ENCODE measurements at places on chromosomes 3 and 15. TPM values are rescaled to one million over a fixed set of nuclear protein-coding genes. Genes with fewer than 3 reads are reported as not detected.

DNA sequence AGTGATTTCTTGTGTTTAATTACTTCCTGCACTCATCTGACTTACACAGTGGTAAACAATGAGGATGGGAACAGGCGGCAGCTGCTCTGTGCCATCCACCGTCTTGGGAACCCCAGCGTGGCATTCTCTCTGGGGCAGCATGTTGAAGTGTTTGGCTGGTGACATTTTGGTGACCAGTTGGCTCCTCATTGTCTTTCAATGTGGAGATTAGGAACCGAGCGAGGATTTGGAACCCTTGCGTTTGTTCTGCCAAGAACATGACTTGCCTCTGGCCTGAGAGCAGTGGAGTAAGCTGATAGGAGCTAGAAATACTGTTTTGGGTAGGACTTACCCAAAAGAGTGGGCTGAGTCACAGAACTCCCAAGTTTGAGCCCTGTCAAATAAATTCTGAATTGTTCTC is 88.8 kb downstream of the IGF1R start:
- DNase-seq: no peak

GRCh38 chr3:36729204-36730056 is 34.9 kb downstream of the DCLK3 start:
- DNase-seq: no peak

TIMP4 gene
- total RNA-seq: 0.19 TPM

DNA sequence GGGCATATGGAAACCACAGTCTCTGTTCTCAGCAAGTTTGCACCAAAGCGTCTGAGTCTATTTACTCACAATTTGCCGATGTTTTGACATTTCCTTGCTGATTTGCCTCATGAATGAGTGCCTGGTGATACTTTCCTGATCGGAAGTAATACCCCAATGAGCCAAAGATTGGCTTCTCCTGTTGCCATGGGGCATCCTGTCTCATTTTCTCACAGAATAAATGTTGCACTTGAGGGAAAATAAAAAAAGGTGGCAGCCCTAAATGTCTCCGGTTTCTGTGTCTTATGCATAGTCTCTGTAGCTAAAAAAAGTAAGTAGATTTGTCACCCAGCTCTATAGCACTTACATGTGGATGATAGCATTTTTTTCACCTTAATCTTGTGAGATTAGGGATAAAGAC is 73.7 kb upstream of the CADPS start:
- no peak for DNase-seq

- peak; percentile 99 for DNase-seq
Measured at GRCh38 chr15:67839929-67840748, at the start of gene RNU6-1. TSS of gene RNU6-1 (minus strand) at chr15:67840045.

- DNase-seq: no peak
Measured at GRCh38 chr3:174675406-174675805, 183.7 kb upstream of the NAALADL2 start.

CGGBP1 gene
- total RNA-seq: 85.9 TPM

GRCh38 chr3:52227117-52227516 is 1.7 kb upstream of the TLR9 start:
- DNase-seq: no peak

GRCh38 chr3:186923241-186923640 is 7.1 kb upstream of the ST6GAL1 start:
- no peak for DNase-seq

SH3GL3 gene
- total RNA-seq: not detected

ST6GAL1 gene
- 132 TPM for total RNA-seq

DNA sequence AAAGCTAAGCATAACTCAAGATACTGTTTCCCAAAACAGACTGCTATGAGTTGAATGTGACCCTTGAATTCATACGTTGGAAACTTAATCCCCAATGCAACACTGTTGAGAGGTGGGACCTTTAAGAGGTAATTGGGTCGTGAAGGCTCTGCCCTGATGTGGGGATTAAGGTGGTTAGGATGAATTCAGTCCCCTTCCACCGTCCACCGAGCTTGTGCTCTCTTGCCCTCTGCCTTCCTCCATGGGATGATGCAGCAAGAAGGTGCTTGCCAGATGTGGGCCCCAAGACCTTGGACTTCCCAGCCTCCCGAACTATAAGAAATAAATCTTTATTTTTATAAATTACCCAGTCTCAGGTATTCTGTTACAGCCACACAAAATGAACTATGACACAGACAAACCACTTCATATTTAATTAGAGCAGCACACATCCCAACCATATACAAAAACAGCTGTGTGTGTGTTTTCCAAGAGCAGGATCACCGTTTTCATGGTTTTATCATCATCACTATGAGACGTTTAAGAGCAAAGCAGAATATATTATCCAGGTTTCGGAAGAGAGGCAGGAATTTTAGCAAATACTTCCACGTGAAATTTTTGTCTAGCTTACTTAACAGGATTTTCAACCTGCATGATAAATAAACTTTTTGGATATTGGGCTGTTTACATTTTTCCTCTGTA is 61.2 kb downstream of the CD200R1L start:
- DNase-seq: no peak

LZTFL1 gene
- 4.3 TPM for total RNA-seq

DNA sequence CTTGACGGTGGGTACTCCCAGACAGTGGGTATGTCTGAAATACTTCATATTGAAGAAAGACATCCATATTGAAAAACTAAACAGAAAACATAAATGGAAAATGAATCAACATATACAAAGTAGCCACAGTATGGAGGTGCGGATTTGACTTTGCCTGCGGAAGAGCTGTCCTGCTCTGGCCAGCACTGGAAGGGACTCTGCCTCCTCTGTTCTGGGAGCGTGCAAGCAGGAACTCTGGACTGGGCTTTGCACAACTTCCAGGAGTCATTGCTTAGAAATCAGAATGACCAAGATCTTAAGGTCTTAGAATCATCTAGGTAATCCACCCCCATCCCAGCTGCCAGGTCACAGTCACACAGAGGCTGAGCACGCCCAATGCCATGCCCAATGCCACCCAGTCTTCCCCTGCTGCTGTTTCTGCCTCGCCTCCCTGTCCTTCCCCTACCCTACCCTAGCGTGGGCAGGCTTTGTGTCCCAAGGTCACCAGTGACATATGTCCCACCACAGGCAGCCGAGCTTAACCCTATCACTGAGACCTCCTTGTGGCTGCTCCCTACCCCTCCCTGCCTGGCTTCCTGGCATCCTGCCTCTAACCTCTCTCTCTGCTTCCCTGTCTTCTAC is 36.3 kb downstream of the CDC25A start:
- no peak for DNase-seq

DNA sequence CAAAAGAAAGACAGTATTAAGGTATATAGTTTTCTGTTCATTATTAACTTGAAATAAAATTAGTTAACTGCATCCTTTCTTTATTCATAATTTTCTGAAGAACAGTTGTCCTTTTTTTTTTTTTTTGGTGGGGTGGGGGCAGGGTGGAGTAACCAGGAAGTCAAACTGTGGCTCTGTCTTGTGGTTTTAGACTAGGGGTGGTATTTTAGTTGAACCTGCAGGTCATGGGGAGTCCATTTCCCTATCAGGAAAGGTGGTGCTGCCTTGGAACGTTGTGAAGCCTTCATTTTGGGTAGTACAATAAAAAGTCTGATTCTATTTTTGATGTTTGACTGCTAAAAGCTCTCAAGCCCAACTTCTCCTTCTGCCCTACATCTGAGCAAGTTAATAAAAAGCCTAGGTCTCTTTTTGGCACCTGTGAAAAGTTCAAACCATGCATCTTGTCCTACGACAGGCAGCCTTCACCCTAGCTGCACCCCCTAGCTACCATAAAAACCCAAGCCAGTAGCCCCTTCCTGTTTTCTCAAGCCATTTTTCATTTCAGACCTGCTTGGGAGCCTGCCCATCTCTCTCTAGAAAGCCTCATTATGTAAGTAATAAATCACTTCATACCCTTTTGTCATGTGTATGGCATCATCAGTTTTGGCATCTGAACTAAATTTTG is 31.2 kb upstream of the RIOX2 start:
- DNase-seq: peak; percentile 70

DNA sequence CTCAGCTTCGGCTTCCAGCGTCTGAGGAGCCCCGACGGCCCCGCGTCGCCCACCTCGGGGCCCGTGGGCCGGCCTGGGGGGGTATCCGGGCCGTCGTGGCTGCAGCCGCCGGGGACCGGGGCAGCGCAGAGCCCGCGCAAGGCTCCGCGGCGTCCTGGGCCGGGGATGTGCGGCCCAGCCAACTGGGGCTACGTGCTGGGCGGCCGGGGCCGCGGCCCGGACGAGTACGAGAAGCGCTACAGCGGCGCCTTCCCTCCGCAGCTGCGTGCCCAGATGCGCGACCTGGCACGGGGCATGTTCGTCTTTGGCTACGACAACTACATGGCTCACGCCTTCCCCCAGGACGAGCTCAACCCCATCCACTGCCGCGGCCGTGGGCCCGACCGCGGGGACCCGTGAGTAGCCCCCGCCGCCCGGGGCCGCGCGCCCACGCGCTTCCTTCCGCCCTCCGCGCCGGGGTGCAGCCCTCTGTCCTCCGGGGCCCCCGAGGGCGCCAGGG is 462 bp downstream of the EDEM1 start:
- DNase-seq: peak; percentile 88

LARP6 gene
- not detected for total RNA-seq

TUSC7 gene
- total RNA-seq: not detected

- no peak for DNase-seq
Measured at GRCh38 chr3:190077395-190078045, 43.2 kb downstream of the P3H2 start.

- no peak for DNase-seq
Measured at GRCh38 chr3:114132500-114132899, 46.4 kb downstream of the DRD3 start.

RBPMS2 gene
- total RNA-seq: not detected

SAXO2 gene
- total RNA-seq: 1.8 TPM

- no peak for DNase-seq
Measured at GRCh38 chr3:5390221-5390620, 202.7 kb downstream of the EDEM1 start.

CAMK2N2 gene
- total RNA-seq: 0.14 TPM

DNA sequence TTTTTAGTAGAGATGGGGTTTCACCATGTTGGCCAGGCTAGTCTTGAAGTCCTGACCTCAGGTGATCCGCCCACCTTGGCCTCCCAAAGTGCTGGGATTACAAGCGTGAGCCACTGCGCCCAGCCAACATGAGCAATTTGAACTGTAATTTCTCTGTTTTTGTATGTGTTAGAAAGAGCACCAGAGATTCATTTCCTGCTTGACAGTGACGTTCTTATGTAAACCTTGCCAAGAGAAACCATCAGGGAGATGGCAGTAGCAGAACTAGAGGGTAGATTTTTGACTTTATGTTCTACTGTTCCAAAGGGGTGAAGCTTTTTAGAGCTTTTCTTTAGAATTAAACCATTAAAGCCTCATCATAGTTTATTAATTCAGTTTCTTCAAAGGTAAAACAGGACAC is 148.1 kb upstream of the UMPS start:
- no peak for DNase-seq

DNA sequence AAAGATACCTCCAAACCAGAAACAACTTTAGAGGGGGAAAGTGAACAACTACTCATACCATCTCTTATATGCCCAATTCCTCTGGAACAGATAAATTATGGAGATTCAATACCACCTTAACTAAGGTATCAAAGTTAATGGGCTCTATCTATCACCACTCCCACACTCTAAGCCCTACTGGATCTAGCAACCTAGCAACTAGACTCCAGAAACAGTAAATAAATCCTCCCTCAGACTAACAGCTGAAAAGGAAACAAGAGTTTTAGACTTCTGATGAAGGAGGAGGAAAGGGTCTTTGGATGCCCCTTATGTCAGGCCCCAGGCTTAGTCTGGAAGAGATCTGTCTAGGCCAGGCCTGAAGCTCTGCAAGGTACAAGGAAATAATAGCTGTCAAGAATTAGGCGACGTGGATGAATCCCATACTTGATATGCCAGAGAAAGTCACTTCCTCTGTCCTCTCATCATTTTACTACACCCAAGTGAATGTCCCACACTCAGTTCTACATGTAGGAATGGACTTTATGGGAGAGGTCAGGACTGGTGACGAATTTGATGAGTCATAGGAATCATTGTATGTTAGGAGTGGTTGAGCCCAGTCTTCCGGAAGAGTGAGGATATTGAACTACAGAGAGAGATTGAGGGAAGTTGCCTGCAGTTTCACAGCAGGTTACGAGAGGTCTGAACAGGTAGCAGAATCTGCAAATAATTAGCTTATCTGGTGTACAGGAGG is 113.8 kb downstream of the AKAP13 start:
- no peak for DNase-seq

CASR gene
- total RNA-seq: not detected

ACP3 gene
- total RNA-seq: not detected

DNA sequence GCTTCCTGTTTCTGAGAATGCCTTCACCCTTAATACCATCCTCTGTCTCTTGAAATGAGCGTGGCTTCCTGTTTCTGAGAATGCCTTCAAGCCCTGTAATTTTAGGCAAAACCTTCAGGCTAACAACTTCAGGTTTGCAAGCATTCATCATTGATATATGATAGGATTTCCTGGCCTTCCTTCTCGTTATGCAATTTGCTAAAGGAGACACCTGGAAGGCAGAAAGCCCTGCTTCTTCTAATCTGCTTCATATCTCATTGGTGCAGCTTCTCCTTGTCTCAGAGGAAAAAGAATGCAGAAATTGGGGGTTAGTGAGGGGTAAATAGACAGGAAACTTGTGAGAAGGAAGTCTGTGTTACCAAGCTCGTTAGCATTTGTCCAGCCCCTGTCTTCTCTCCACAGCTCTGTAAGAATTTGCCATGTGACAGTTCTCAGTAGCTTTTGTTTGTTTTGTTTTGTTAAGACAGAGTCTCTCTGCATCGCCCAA is 7.3 kb downstream of the ARL6IP5 start:
- peak; percentile 81 for DNase-seq

GRCh38 chr15:66883284-66883911 is 181.4 kb downstream of the SMAD6 start:
- no peak for DNase-seq

ANKRD34C gene
- not detected for total RNA-seq

DNA sequence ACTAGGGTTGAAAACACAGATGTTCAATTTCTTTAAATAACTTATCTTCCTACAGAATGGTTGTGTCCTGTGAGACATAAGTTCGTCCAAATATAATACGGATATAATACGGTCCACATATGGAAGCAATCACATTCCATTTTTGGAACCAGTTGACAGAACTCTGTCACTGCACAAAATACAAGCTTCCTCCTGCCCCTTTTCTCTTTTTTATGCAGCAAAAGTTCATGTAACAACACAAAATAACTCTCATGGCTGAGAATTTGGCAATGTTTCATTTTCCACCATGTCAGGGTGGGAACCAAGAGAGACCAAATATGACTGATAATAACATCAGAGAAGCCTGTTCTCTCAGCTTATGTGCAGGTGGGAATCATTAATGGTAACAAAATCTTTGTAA is 158.1 kb upstream of the ZNF385D start:
- no peak for DNase-seq

GRCh38 chr3:18725668-18726407 is 300.7 kb upstream of the SATB1 start:
- peak; percentile 83 for DNase-seq

DNA sequence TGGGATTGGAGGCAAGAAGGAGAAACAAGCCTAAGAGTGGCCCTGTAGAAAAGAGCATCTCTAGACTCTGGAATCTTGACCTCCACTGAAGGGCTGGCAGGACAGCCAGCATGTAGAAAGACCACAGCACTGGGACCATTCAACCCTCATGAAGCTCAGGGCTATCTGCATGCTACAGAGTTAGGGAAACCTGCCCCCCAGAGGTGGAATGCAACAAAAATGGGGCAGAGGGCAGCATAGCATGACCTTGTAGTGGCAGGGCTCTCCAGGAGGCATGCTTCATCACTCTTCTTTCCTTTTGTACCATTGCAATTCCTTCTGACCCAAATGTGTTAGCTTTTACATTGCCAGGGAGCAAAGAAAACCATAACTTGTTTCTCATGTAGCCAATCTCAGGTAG is 445.4 kb downstream of the EPHB1 start:
- no peak for DNase-seq

GRCh38 chr15:69861331-69862171 is 236.2 kb downstream of the TLE3 start:
- no peak for DNase-seq
